ENCODE measurements at places on chromosomes 11 and 22. TPM values are rescaled to one million over a fixed set of nuclear protein-coding genes. Genes with fewer than 3 reads are reported as not detected.

The P2RX6 gene
- 1.5 TPM for polyA plus RNA-seq

DNA sequence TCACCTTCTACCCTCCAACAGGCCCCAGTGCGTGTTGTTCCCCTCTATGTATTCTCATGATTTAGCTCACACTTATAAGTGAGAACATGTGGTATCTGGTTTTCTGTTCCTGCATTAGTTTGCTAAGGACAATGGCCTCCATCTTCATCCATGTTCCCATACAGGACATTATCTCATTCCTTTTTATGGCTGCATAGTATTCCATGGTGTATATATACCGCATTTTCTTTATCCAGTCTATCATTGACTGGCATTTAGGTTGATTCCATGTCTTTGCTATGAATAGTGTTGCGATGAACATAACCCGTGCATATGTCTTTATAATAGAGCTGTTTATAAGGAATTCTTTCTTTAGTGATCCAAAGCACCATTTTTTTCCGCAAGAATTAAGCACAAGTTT lies 28.5 kb upstream of the TLCD5 start:
- no peak for DNase-seq

- DNase-seq = no peak
Observed at GRCh38 chr11:13761716-13762115, 93.2 kb downstream of the FAR1 start.

The THY1 gene
- 107 TPM for polyA plus RNA-seq

- DNase-seq = no peak
Observed at GRCh38 chr11:36492724-36493304, 17.3 kb downstream of the TRAF6 start.

GRCh38 chr11:114208377-114208776 lies 87.8 kb upstream of the NNMT start:
- no peak for DNase-seq

DNA sequence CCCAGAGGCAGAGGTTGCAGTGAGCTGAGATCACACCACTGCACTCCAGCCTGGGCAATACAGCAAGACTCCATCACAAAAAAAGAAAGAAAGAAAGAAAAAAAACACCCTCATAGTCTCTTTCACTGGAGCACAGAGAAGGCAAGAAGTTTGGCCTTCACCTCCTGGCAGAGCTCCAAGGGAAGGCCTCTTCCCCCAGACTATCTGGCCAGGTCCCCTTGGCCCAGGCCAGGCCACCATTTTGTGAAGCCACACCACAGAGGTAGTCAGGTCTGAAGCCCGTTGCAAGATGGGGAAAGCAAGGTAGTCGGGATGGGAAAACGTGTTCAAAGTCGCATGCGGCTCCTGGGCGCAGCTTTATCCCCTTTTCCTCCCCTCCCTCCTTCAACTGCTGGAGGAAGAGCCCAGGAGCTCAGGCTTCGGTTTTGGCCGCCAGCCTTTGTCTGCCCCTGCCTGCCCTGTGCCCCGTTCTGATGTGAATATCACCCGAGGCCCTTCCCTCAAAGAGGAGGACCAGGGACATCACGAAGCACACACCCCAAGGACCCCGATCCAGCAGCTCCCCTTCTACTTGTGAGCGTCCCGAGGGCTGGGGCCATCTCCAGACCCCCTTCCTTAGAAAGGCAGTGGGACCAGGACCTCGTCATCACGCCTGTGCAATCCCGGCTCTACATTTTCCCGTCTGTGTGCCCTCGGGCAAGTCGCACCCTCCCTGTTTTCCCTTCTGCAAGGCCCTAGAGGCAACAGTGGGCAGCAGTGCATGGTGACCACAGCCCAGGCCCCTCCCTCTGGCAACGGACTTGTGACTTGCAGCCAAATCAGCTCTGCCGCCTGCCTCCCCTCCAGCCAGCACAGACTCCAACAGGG lies 17.7 kb downstream of the CABP7 start:
- no peak for DNase-seq

- peak; percentile 53 for DNase-seq
Observed at GRCh38 chr11:81237139-81237538, 1496.5 kb downstream of the FAM181B start.

GRCh38 chr11:27358296-27358695 lies 4.7 kb downstream of the CCDC34 start:
- no peak for DNase-seq

The ST14 gene
- 39.5 TPM for polyA plus RNA-seq

The MFRP gene
- not detected for polyA plus RNA-seq

The BLID gene
- polyA plus RNA-seq = not detected

- DNase-seq = no peak
Observed at GRCh38 chr11:65912845-65913244, 6.0 kb downstream of the C11orf68 start.

GRCh38 chr11:79672786-79673185 lies 232.0 kb upstream of the TENM4 start:
- no peak for DNase-seq

- no peak for DNase-seq
Observed at GRCh38 chr11:12166299-12167060, 56.1 kb downstream of the MICAL2 start.
